ENCODE measurements at places on chromosomes 11 and 22. TPM values are rescaled to one million over a fixed set of nuclear protein-coding genes. Genes with fewer than 3 reads are reported as not detected.

DNA sequence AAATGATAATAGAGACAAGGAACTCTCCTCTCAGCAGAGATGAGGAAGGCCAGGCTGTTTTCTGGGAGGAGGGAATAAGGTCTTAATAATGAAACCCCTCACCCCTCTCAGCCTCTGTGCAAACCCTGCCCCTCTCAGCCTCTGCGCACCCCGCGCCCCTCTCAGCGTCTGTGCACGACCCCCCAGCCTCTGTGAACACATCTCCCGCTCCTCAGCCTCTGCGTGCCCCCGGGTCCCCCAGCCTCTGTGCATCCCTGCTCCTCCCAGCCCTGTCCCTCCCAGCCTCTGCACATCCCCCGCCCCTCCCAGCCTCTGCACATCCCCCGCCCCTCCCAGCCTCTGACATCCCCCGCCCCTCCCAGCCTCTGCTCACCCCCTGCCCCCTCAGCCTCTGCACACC is 837.8 kb downstream of the TBC1D22A start:
- DNase-seq = no peak

GRCh38 chr11:1450949-1451710 is 35.4 kb downstream of the MOB2 start:
- DNase-seq = no peak

DNA sequence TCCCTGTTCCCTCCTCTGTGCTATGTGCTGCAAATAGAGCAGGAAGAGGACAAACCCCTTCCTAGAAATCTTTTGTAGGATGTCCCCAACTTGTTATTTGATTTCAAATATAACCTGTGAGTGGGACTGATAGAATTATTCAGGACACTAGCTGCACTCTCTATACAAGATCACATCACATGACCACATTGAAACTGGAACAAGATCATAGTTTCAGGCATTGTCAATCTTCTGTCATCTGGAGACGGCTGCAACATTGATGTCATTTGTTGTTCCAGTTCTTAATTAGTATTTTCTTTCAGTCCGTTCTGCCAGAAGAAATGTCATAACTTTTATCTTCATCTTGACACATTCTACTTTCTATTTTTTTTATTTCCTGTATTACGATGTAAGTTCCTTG is 89.3 kb downstream of the GRIA4 start:
- DNase-seq = no peak

DNA sequence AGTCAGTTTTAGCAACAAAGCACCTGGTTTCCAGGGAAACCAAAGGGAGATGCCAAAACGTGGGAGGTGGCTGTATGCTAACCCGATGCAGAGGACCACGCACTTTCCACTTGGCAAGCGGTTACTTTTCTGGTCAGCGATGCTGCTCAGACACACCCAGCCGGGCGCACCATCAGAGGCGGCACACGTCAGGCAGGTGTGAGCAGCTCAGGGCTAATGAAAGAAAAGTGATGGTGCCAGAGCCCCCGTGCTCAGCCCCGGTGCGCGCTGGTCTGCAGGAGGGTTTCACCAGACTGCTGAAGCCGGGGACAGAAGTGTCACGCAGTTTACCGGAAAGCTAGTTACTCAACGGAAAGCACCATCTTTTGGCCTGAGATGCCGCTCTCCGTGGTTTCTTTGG is 5.7 kb downstream of the LTO1 start:
- no peak for DNase-seq

DNA sequence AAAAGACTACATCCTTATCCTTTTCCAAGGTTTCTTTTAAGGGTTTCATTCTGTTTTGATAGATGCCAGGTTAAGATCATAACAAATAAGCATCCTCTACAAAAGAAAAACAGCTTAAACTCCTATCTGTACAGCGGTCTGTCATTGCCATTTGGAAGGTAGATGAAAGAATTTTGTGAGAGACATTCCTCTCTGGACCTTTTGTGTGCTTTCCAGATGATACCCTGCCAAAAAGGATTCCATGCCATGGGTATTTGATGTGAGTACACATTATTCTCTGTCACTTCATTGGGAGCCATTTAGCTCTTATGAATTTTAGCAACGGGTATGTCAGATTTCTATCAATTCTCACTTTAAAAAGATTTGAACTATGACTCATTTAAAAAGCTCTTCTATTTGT is 153.7 kb downstream of the GRIA4 start:
- no peak for DNase-seq

GVQW3 gene
- 3.4 TPM for total RNA-seq

All from muscle of leg (tissue), 16 donors.